Activated T-cell treated with anti-CD3 and anti-CD28 coated beads, Interleukin-2, amount 50 U/mL, for 4 hours (primary cell): ENCODE measurements at places on chromosomes 1 and 21. TPM values are rescaled to one million over a fixed set of nuclear protein-coding genes. Genes with fewer than 3 reads are reported as not detected.

GRCh38 chr1:156356262-156356874 is 12.6 kb upstream of the RHBG start:
- DNase-seq: no peak

DNA sequence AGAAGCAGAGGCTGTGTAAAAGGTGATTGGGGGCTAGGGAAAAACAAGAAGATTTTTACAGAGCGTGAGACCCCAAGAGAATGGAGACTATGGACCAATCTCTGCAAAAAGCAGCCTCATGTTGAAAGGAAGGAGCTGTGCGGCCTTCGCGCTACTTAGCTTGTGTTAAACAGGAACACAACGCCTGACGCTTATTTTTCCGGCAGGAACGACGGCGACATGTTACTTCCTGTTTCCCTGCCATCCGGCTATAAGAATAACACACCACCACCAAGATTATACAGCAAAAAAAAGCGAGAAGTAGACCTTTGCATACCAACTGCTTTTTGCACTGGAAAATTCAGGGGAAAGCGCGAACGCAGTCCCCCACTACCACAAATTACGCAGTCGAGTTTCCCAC is 272.7 kb downstream of the FAM72C start:
- DNase-seq: no peak

DNA sequence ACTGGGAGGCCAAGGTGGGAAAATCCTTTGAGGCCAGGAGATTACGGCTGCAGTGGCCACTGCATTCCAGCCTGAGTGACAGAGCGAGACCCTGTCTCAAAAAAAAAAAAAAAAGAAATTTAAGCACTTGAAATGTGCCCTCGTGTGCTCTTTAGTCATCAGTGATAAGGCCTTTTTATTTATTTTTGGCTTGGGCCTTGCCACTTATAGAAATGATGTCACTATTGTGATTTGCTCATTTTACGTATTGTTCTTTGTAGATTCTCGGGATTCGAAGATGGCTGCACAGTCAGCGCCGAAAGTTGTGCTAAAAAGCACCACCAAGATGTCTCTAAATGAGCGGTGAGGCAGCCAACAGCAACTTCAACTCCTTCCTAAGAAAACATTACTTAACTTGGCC is 2.4 kb downstream of the CHTOP start:
- DNase-seq: no peak

- no peak for DNase-seq
These were observed 65.2 kb upstream of the MARK1 start for GRCh38 chr1:220462752-220463151.

DNA sequence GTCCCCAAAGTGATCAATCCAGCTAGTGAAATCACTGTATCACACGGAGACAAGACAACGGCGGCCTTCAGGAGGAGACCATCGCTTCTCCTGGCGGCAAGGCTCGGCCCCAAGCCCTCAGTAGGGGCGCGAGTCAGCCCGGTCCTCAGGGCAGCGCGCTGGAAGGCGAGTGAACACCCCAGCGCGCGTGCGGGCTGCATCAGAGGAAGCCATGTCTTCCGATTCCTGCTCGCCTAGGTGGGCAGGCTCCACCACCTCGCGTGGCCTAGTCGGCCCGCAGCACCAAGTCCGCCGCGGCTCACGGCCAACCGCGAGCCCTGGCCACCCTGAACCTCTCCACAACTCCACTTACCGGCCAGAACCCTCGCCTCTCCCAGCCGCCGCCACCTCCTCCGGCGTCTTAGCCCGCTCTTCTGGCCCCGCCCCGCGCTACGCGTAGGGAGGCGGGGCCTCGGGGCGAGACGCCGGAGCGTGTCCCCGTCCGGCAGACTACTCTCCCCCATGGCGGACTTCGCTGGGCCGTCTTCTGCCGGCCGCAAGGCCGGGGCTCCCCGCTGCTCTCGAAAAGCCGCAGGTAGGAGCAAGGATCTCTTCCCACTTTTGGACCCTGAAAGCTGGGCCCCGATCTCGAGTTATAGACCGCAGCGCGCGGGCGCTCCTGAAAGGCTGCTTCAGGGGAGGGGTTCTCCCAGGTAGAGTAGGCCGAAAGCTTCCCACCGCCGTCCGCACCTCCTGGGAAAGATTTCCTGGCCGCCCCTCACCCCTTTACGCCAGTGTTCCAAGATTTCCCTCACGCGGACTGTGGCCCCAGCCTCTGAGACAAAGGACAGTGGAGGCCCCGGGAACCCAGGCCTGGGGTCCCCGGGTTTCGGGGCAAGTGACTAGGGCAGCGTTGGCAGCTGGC is at the start of the genes GLMN and RPAP2:
Gene GLMN, minus strand, starts transcription at position 415 of the 904 bp plus-strand sequence. CDS start 988 bp downstream, outside the sequence.
Gene RPAP2, plus strand, starts transcription at position 487 of the 904 bp plus-strand sequence. Its CDS starts 15 bp downstream, at position 502.
- peak; percentile 63 for DNase-seq

GRCh38 chr1:114156538-114157274 is 3.0 kb upstream of the SYT6 start:
- DNase-seq: no peak

- DNase-seq: no peak
These were observed 102.7 kb downstream of the TENT5C start for GRCh38 chr1:117708323-117709248.

- DNase-seq: no peak
These were observed 62.7 kb downstream of the KAZN start for GRCh38 chr1:14661222-14661621.

DNA sequence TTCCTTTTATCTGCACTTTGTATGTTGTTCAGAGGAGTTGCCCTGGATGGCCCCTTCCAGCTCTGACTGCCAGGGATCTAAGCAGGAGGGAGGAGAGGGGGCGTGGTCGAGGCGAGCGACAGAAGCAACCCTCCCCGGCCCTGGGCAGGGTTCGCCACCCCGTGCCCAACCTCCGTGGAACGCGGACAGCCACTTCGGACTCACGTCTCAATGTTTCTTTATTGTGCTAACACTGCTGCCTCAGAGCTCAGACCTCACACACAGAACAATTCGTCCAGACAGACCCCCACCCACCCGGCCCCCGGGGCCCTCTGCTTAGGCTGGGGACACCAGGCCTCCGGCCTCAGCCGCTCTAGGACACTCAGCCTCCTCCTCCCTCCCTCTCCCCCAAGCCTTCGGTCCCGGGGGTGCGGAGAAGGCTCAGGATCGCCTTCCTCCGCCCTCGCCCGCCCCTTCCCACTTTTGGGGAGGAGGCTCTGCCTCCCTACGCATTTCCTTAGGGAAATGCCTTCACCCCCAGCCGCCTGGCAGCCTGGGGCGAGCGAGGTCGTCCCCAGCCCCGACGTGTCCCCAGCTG is 8.3 kb downstream of the VSIG8 start:
- DNase-seq: no peak

DNA sequence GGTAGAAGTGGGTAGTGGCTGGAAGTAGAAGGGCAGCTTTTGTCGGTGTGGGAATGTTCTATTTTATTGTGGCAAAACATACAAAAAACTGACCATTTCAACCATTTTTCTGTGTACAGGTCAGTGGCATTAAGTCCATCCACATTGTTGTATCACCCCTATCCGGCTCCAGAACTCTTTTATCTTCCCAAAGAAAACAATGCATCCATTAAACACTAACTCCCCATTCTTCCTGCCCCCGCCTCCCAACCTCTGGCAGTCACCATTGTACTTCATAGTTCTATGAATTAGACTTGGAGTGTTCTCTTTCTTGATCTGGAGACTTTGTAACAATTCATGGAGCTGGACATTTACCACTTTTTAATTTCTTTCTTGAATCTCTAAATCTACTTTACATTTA is 55.7 kb downstream of the DEGS1 start:
- no peak for DNase-seq

- DNase-seq: no peak
These were observed 20.5 kb downstream of the FUBP1 start for GRCh38 chr1:77958391-77958790.

DNA sequence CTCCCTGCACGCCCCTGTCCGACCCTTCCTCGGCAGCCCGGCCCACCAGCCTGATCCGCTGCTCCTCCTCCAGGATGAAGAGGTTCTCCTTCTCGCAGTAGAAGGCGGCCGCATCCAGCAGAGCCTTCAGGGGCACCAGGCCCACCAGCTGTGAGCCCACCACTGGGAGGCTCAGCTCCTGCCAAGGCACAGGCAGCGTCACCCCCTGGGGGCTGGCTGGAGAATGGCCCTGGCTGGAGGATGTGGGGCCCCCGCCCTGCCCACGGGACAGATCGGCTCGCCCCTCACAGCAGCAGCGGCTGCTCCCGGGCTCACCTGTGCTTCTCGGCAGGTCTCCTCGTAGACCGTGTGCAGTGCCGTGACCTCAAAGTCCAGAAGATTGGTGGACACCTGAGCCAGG is 5.3 kb downstream of the FTCD start:
- DNase-seq: peak; percentile 2

DNA sequence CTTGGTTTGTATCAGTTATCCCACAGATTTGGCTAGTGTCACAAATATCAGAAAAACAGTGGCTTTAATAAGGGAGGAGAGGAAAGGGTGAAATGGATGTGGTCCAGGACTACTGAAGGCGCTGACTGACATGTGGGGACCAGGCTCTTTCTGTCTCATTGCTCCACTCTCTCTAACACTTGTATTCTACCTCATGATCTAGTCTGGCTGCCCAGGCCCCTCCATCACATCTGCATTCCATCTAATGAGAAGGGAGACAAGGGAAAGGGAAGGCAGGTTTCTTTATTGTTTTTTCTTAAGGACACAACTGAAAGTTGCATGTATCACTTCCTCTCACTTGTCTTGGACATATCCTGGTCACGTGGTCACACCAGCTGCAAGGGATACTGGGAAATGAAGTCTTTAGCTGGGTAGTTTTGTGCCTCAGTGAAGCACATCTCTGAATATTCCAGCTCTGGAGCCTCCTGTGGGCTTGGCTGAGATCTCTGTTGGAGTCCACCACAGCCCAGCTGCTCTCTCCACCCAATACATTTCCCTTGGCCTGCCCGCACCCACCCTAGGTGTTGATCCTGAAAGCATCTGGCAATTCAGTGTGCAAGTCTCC is 42.0 kb upstream of the PADI2 start:
- DNase-seq: no peak

DNA sequence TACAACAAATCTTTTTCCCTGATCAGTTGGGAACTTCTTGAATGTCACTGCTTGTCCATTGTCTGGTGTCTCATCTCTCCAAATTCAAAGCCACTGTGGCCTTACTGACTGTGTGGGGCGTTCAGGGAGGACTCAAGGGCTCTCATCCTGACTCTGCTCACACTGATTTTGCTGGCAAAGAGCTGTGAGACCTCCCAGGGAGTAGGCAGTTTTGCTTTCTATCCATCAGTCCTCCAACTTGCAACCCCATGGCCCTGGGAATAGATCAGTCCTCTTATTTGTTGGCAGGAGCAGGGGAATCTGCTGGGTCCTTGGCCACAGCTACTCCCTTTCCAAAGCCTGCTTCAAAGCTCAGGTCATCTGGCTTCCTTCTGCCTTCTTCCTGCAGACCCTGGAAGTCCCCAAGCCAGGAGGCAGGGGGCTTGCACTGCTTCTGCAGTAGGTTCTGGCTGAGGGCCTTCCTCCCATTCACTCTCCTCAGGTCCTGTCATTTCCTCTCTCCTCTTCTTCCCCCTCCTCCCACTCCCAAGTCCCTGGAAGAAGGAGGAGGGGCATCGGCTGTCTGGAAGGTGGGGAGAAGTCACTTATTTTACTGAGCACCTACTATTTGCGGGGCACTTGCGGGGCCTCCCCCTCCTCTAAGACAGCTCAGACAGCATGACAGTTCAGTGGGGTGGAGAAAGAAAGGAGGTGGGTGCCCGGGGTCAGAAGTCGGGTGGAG is 876 bp upstream of the NAV1 start:
- no peak for DNase-seq

- no peak for DNase-seq
These were observed 39.5 kb upstream of the C1orf87 start for GRCh38 chr1:60113028-60113427.

GRCh38 chr1:30271401-30272276 is 451.7 kb downstream of the MATN1 start:
- DNase-seq: no peak

DNA sequence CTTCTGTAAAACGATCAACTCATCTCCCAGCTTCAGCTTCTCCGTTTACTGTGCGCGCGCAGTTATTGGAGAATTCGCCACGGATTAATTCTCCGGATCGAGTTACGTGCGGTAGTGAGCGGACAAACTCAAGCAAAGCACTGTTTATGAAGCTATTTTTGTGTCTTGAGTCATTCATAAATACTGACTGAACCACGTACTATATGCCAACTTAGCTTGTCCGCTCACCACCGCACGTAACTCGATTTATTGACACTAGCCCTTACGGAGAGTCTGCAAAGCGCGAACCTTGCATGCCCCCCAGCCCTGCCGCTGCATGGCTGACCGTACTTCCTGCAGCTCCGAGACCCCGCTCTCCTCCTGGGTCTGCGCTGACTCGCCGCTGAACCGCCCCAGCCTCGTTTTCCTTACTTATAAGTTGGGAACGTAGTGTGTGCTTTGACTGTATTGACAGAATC is 773 bp downstream of the CHD1L start:
- no peak for DNase-seq

GRCh38 chr1:24513706-24514105 is 11.1 kb downstream of the RCAN3 start:
- DNase-seq: no peak

- no peak for DNase-seq
These were observed 731 bp upstream of the ZNF683 start for GRCh38 chr1:26373281-26373680.

DNA sequence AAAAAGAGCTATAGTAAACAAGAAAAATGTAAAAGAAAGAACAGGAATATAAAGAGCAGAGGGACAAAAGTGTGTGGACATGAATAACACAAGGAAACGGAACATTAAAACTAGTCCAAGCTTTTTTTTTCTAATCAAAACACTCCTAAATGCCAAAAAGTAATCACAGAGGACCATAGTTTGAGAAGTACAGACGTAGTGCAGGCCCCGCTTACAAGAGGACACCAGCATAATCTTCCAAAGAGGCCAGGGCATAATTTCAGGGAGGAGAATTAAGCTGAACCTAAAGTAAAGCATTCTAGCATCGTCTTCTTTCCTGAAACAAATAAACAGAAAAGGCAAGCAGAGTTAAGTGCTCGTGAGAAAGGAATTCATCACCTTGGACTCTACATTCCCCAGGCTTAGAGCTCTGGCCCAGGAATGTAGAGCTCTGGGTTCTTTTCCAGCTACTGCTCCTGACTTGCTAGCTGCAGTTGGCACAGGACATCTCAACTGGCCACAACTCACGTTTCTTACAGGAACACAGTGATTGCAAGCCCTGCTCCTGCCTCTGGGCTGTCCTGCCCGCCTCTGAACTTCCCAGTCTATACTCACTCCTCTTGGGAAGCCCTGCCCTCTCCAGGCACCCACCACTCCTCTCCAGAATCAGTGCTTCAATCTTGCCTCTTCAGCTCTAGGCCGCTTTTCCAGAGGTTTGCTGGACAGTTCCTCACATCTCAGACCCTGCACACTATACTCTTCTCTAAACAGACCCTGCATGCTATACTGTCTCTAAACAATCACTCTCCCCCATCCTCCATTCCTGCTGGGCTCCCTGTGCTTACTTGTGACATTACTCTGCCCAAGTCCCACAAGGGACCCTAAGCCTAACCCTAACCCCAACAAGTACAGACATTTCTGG is 9.8 kb downstream of the RGS8 start:
- no peak for DNase-seq

The UQCRHL gene
- 2.1 TPM for total RNA-seq

The C1orf232 gene
- not detected for total RNA-seq

The ITPKB gene
- 27.7 TPM for total RNA-seq

The SETSIP gene
- total RNA-seq: not detected

The BGLAP gene
- 2.5 TPM for total RNA-seq

The RER1 gene
- total RNA-seq: 170 TPM

The C4BPA gene
- 0.58 TPM for total RNA-seq

The AIRE gene
- total RNA-seq: not detected

The UCHL5 gene
- 87.8 TPM for total RNA-seq
